Cortex of kidney (tissue), 1 donor: ENCODE measurements at places on chromosomes 1 and 21.

DNA sequence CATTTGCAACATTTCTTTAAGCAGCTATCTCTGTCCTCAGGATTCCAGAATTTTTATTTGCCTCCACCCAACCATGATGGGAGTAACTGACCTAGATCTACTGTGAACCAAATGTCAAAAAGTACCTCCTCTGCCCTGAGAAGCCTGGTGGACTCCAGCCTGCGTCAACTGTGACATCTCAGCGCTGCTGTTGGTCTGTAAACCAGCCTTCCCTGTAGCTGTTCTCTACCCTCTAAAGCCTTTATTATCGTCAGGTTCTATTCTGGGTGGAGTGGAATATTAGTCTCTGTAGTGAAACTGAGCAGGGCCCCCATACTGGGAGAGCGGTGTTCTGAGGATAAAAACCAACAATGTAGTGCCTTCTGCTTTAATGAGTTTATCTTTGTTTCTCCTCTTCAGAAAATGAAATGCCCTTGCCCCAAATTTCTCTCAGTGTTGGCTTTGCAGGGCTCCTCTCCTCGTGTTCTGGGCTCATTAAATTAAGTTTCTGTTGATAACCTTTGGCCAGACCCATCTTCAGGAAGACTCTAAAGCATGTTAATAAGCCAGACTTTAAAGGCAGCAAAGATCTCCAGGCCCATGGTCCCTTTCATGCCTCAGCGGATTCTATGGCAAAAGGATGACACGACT, 223.1 kb upstream of the PLXNA2 start:
- DNase-seq = no peak

- DNase-seq = no peak
Measured at GRCh38 chr21:42646076-42646825, 7.2 kb upstream of the PDE9A start.

- no peak for DNase-seq
Measured at GRCh38 chr1:235106457-235106856, 22.2 kb downstream of the TOMM20 start.

DNA sequence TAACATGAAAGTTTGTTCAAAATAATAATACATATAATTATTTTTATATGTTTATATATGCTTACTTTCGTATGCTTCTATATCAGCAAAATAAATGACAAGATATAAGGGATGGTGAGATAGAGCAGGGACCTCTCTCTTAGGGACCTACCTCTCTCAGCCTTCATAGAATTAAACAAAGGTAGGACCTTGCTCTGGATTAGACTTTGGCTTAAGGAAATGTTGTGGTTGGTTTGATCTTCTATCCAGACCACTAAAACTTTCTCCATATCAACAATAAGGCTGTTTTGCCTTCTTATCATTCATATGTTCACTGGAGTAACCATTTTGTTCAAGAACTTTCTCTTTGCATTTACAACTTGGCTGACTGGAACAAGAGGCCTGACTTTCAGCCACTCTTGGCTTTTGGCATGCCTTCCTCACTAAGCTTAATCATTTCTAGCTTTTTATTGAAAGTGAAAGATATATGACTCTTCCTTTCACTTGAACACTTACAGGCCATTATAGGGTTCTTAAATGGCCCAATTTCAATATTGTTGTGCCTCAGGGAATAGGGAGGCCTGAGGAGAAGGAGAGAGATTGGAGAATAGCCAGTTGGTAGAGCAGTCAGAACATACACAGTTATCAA, 14.4 kb downstream of the FRRS1 start:
- DNase-seq = no peak

DNA sequence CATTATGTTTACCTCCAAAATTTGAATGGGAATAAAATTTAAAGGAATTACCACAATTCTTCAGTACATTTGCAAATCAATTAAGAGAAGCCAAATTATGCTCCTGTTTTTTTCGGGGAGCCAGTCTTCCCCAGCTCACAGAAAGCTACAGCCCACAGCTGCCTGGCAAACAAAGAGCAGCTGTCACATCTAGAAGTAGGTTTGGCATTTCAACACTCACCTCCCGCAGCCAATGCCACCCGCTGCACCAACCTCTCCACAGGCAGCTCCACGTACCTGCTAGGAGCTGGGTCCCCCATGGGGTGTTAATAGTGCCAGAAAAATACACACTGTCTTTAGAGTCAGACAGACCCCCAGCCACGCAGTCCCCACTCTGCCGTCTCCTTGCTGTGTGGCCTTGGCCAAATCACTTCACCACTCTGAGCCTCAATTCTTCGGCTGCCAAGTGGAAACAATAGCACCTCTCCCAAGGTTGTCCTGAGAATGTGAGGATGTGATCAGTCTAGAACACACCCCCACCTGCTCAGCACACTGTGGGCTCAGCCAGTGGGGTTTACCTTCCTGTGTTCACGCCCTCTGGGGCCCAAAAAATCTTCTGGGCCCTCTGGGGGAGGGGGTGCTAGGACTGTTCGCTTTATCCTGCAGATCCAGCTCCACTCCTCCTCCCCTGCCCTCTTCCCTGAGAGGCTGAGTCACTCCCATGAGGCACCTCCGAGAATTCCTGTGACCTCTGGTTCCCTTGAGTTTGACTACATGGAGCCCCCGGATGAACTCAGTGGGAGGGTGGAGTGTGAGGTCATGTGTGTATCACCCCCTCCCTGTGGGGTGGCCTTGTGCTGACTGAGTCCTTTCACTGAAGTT, 204.3 kb upstream of the GRIK3 start:
- no peak for DNase-seq

GRCh38 chr1:229431284-229432115, 2.4 kb downstream of the ACTA1 start:
- DNase-seq = no peak

- DNase-seq = no peak
Measured at GRCh38 chr1:187122566-187122965, 293.8 kb downstream of the PLA2G4A start.

GRCh38 chr1:15046487-15047165, 106.9 kb upstream of the TMEM51 start:
- DNase-seq = no peak
